Omental fat pad (tissue), 4 donors: ENCODE measurements at places on chromosomes 11 and 22. TPM values are rescaled to one million over a fixed set of nuclear protein-coding genes. Genes with fewer than 3 reads are reported as not detected.

Gene FTH1
- 3,657 TPM for total RNA-seq

Gene ANO1
- 13.9 TPM for total RNA-seq

Gene DLG2
- total RNA-seq, result 10.8 TPM

Gene NXPE4
- not detected for total RNA-seq
